ENCODE measurements at places on chromosomes 13 and 19. TPM values are rescaled to one million over a fixed set of nuclear protein-coding genes. Genes with fewer than 3 reads are reported as not detected.

The SIGLEC7 gene
- total RNA-seq, result not detected

DNA sequence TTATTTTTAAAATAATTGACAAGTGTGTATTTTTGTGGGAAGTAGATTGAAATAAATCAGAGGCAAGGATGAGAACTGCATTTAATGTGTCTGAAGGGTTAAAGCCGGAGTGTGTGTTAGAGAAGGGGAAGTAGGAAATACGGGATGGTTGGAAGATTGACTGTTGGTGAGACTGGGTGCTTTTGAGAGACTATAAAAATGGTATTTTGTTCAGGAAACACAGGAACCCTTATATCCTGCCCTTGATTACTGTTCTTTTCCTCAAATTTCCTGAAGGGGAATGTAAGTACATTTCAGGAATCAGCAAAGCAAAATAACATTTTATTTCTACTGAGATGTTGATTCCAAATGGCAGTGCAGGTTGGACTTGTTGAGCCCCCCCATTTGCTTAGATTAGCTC lies 15.1 kb downstream of the IFT88 start:
- no peaks in the 10 kb centered on the region for H3K27me3 ChIP-seq
- H3K36me3 ChIP-seq, result peaks cover 3% of the 10 kb centered on the region
- no peaks in the 10 kb centered on the region for H3K4me1 ChIP-seq
- H3K27ac ChIP-seq, result no peak overlapping the region
- DNase-seq, result no peak

- no peak overlapping the region for H3K27ac ChIP-seq
- no peaks in the 10 kb centered on the region for H3K36me3 ChIP-seq
- H3K27me3 ChIP-seq, result no peaks in the 10 kb centered on the region
- no peaks in the 10 kb centered on the region for H3K4me1 ChIP-seq
- DNase-seq, result no peak
- H3K4me3 ChIP-seq, result no peak overlapping the region
Measured at GRCh38 chr19:5017235-5017634, 48.3 kb downstream of the KDM4B start.

DNA sequence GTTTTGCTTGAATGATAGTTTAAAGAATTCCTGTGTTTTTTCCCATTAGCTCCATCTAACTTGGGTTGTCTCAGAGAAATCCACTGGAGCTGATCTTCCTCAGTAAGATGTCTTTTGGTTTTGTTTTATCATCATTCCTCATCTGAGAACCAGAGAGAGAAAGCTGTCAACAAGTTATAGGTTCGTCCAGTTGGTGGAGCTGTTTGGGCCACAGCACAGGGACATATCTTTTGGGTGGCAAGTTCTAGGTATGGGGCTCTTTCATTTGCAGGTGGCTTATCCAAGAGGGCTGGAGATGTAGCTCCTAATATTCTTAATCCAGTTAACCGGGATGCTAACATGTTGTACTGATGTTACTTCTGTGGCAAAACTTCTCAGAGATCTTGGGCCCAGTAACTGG lies 174.2 kb downstream of the KCNRG start:
- DNase-seq, result no peak
- H3K27ac ChIP-seq, result no peak overlapping the region
- H3K27me3 ChIP-seq, result no peaks in the 10 kb centered on the region
- no peak overlapping the region for H3K4me3 ChIP-seq
- H3K36me3 ChIP-seq, result no peaks in the 10 kb centered on the region

The ADPRHL1 gene
- total RNA-seq, result 1.3 TPM

GRCh38 chr13:48646791-48647190 lies 6.9 kb upstream of the CYSLTR2 start:
- no peak for DNase-seq
- no peak overlapping the region for H3K27ac ChIP-seq
- no peaks in the 10 kb centered on the region for H3K36me3 ChIP-seq
- no peak overlapping the region for H3K4me3 ChIP-seq
